ENCODE measurements at places on chromosomes 2 and 18. TPM values are rescaled to one million over a fixed set of nuclear protein-coding genes. Genes with fewer than 3 reads are reported as not detected.

DNA sequence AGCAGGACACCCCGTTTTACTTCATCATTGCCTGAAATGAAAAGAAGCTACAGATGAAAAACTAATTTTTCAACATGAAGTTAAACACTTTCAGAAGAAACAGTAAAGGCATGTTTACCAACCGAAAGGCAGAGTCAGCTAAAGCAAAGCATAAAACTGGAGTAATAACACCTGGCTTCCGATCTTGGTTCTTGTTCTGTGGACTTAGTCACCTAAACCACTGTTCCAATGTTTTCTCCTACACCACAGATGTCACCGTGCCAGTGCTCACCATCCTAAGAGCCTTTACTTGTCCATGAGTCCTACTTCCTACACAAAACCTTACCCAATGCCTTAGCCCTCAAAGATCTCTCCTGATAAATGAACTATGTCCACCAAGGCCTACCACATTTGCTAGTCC, 13.5 kb downstream of the MCM6 start:
- no peak for DNase-seq

DNA sequence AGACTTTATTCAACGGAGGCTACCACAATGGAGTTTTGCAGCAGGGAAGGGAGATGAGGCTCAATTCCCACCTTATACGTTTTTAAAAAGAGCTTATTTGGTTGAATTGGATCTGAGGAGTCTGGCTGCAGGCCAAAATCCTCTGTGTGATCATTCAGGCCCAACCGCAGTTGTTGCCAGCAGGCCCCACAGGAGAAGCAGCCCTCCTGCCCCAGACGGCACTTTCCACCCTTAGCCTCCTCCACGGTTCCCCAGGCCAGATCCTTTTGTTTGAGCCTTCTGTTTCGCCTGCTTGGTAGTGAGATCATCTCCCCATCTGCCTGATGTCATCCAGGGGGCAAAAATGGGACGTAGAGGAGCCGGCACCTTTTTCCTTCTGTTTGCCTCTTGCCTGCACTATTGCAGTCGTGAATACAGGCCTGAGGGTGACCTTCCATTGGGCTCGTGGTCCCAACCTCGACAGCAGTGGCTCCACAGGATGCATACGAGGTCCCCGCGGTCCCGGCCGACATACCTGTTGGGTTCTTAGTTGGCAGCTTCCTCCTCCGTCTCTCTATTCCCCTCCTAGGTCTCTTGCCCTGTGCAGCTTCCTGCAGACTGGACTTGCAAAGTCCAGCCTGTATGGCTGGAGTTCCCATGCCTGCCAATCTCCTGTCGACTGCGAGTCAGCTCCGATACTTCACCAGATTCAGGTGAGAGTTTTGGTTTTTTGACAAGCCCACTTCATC, 9.3 kb upstream of the GPR35 start:
- peak; percentile 41 for DNase-seq

GRCh38 chr2:105937498-105938097, 192.9 kb downstream of the NCK2 start:
- DNase-seq: no peak

- DNase-seq: no peak
Measured at GRCh38 chr2:44926957-44927356, 14.5 kb upstream of the SIX3 start.

- no peak for DNase-seq
Measured at GRCh38 chr2:1254662-1255343, 158.5 kb upstream of the TPO start.

- DNase-seq: no peak
Measured at GRCh38 chr18:58714259-58714658, 43.0 kb downstream of the MALT1 start.

DNA sequence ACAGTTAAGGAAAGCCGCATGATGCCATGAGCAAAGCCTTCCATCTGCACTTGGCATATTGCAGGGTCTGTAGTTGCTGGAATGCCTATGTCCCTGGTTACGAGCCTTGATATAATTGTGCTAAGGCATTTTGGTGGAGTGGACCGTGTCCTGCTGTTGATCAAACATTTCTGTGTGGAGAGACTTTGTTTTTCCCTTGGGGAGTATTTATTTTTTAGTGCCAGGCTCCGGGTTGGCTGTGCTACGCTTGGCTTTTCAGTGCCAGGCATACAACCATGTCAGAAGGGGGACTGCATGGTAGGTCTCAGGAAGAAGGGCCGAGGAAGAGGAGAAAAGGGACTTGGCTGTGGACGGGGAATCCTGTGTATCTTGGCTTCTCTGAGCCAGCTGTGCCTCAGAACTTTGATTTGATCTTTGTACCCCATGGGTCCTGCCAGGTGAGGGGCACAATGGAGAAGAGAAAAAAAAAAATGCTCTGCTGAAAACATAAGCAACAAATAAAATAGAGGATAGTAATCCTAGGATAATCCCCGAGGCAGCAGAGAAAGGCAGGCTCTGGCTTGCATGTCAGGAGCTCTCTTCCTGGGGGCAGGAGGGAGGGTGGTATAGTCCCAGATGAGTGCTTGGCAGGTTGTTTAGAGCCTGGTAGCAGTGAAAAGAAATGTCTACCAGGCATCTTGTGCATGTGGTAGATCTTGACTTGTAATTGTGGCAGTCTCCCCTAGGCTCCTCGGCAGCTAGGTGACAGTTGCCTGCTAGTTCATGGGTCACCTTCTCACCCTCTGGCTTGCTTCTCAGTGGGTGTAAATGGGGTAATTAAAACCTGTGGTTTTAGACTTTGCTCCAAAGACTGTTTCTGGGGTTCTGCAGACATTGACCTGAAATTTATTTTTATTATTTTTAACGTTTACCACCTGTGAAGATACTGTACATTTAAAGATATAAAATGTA, 233.0 kb downstream of the NEDD4L start:
- DNase-seq: no peak

DNA sequence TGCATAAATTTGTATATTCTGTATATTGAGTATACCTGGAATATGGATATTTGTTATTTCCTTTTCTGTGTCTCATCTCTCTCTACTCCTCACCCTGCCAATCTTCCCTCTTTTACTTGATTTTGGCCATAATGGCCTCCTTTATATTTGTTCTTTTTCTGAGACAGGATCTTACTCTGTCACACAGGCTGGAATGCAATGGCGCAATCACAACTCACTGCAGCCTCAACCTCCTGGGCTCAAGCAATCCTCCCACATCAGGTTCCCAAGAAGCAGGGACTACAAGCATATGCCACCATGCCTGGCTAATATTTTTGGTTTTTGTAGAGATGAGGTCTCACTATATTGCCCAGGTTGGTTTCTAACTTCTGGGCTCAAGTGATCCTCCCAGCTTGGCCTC, 30.5 kb downstream of the PREPL start:
- no peak for DNase-seq

DNA sequence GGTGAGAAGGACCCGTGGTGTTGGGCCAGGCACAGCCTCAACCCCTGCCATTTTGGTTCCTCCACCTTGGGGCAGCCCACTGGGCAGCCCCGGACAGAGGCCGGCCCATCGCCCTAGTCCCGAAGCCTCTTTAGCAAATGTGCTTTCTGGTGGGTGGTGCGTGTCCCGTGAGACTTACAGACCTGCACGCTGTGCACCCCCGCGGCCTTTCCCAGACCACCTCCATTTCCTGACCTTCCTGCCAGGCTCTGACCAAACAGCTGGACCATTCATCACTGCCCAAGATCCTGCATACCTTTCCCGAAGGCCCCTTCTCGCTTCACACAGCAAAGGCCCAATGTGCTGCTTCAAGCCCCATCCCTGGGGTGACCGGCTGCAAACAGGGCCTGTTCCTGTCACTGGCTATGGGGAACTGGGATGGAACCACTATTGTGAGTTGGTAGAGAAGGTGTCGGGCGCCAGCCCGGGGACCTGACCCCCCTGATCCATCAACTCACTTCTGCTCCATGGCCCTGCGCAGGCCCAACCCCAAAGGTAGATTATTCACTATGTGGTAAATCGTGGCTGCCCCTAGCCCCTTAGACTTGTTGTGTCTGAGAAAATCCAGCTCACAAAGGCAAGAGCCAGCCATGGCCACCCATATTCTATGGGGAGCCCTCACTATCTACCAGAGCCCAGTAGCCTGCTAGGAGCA, 341.0 kb downstream of the EIPR1 start:
- no peak for DNase-seq

- peak; percentile 67 for DNase-seq
Measured at GRCh38 chr2:38620282-38620977, 17.7 kb upstream of the HNRNPLL start.

DNA sequence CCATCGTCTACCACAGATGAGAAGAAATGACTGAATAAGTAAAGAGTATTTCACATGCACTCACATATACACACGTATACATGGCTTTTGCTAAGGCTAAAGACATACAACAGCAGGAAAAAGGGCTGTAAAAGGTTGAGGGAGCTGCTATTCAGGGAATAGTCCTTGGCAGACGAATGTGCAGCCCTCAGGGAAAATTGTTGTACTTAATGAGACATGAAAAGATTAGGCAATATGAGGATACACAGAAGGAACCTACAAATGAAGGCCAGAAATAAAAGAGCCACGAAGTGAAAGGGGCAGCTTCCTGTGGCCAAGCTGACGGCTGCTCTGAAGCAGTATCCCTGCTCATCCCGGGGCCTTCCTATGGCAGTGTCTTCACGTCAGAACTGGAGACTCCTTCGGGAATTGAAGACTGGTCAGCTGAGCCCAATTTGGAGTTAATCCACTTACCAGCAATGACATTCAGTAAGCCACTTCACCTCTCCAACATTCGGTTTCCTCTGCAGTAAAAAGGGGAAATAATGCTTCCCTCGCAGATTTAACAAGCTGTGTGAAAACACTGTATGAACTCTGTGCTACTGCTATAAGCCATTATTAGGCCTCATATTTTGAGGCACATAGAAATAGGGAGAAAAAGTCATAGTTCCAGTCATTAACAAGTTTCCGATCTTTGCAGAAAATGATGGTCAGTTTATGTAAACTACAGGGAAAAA, 221.8 kb downstream of the STK39 start:
- no peak for DNase-seq

- DNase-seq: no peak
Measured at GRCh38 chr2:42721898-42722297, 42.0 kb downstream of the OXER1 start.

DNA sequence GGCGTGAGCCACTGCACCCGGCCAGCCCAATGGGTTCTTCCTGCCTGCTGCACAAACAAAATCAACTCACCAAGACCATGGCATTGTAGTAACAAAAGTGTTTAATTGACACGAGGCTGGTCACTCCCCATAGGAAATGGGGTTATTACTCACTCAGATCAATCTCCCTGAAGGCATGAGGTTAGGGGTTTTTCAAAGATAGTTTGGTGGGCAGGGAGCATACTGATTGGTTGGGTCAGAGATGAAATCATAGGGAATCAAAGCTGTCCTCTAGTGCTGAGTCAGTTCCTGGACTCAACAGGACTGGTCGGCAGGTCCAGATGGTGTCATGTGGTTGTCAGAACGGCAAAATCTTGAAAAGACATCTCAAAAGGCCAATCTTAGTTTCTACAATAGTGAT, 122.1 kb downstream of the TMEM17 start:
- DNase-seq: no peak

DNA sequence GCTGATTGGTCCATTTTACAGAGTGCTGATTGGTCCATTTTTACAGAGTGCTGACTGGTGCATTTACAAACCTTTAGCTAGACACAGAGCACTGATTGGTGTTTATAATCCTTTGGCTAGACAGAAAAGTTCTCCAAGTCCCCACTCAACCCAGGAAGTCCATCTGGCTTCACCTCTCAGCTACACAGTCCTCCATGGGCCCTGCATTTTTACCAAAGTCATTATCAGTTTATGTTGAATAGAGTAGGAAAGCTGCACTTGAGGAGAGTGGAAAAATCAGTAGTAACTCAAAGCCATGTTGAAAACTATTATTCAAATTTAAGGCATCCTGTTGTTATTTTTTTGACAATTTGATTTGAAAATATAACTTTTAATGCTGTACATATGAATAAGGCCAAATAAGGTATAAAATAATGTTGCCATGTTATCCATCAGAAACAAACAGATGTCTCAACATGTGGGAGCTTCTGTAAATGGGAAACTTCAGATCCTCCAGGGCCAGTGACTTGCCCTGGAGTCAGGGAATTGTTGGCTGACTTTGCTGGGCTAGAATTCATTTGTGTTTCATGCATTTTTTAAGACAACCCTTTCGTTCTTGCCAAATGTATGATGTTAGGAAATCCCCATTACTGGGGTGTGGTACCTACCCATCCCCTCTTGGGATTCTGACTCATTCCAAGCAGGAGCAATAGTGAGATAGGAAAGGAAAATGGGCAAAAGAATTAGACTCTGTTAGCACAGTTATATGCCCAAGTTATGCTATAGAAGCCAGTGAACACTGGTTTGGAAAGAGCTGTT, 37.8 kb upstream of the CCDC195 start:
- no peak for DNase-seq

DNA sequence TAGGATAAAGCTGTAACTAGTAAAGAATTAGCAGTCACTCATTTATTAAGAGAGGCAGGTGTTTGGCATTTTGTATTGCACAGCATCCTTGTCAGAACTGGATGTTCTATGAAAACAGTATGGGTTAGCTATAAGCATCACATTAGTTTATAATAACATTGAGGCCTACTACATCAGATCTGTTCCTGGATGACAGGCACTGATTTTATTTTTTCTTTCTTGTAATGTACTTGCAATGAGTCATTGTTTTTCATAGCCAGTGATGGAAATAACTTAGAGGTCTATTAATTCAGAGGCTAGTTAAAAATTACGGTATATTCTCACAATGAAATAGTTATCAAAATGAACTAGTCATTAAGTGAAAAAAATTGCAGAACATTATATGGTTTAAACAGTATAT, 13.0 kb upstream of the RMDN2 start:
- DNase-seq: no peak

- no peak for DNase-seq
Measured at GRCh38 chr18:617970-618504, 21.2 kb downstream of the CLUL1 start.

DNA sequence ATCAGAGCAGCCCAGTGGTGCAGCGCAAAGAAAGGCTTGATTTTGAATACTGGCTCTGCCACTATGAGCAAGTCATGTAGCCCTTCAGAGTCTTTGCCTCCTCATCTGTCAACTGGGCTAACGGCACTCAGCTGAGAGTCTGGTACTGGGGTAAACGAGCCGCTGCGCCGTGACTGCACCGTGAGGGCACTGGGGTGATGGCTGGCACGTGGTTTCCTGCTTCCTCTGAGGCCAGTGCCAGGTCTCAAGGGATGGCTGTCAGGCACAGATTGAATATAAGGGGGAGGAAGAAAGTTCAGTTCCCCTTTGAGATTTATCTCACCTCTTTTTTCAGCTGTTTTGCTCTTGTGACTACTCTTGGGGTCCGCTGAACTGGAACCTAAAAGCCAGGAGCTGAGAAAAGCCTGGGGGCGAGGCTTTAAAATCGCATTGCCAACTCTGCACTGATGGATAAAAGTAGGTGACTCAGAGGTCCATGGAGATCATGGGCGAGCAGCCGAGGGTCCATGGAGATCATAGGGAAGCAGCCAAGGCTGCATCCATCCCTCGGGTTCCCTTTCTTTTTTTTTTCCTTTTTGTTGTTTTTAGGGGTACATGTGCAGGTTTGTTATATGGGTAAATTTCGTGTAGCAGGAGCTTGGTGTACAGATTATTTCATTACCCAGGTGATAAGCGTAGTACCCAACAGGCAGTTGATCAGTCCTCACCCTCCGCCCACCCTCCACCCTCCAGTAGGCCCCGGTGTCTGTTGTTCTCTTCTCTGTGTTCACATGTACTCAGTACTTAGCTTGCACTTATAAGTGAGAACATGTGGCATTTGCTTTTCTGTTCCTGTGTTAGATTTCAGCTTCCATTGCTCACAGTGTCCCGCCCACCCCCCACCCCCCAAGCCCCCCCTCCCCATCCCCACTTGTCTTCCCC, 114.3 kb downstream of the SPP2 start:
- no peak for DNase-seq

The RSAD2 gene
- 5.3 TPM for polyA plus RNA-seq

The STAT1 gene
- 139 TPM for polyA plus RNA-seq

Measured in left kidney (tissue), 8 donors.